ENCODE measurements at places on chromosomes 12 and 14.

- no peak for DNase-seq
Measured at GRCh38 chr12:66361703-66362102, 59.4 kb downstream of the HELB start.

DNA sequence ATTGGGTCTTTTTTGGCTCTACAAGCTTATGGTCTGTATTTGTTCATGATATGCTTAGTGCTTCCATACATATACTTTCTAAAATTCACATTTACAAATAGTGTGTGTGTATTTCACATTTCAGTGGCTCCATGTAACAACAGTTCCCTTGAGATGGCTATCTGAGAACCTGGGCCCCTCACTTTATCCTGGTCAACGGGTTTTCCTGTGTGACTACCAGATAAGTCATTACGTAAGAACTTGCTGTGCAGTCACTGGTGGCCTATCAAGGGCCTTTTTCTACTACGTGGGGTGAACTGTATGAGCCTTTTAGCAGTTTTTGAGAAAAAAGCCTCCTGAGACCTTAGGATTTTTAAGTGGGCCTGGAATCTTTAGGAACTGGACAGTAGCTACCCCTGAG, 454.1 kb downstream of the PCNX1 start:
- no peak for DNase-seq

DNA sequence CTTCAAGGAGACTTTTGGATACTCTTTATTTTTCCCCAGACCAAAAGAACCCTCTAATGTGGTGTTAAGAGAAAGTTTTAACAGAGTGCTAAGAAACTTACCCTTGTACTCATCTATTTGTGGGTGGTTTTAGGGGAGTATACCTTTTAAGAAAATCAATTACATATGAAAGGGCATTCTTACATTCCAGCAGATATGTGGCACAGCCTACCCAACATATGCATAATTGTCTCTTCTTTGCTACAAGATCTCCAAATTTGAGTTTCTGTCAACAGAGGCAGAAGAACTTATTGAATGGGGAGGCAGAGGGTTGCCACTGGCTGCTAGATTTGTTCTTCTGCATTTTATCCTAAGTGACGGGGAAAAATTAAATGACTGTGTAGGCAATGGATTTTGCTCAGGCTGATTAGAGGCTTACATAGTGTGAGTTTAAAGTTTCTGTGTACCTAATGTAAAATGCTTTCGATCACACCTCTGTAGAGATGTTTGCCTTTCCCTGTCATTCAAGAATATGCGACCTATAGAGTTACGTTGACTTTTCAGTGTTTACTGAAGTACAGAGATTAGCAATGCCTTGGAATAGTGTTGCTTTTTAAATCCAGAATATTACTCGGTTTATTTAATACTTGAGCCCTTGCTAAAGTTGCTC, 54.6 kb downstream of the PROX2 start:
- no peak for DNase-seq

DNA sequence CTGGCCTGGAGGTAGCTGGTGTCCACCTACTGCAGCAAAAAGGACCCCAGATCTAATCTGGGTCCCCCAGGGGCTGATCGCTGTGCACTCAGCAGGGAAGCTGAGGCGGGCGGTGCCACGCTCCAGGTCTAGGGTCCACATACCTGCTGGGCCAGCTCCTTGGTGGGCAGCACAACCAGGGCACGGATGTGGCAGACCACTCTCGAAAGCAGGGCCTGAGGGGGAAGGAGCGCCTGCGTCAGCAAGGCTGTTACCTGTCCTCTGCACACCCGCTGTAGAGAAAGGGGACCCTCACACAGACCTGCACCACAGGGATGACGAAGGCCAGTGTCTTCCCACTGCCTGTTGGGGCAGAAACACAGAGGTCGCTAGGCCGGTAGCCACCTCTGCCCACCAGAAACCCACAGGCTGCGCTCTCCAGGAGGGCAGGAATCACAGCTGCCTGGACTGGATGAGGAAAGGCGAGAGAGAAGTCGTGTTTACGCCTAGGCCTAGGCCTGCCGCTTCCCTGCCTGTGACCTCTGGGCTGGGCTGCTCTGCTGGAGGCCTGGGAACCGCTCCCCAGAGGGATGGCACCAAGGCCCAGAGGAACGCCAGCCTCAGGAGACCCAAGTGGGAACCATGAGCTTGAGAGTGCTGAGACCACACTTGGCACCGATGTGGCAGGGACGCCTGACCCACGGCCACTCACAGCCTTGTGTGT, 2.0 kb downstream of the DDX51 start:
- DNase-seq = no peak

GRCh38 chr12:124217508-124218242, 77.2 kb upstream of the RFLNA start:
- DNase-seq = no peak

GRCh38 chr14:53441789-53442188, 288.7 kb upstream of the DDHD1 start:
- DNase-seq = no peak

DNA sequence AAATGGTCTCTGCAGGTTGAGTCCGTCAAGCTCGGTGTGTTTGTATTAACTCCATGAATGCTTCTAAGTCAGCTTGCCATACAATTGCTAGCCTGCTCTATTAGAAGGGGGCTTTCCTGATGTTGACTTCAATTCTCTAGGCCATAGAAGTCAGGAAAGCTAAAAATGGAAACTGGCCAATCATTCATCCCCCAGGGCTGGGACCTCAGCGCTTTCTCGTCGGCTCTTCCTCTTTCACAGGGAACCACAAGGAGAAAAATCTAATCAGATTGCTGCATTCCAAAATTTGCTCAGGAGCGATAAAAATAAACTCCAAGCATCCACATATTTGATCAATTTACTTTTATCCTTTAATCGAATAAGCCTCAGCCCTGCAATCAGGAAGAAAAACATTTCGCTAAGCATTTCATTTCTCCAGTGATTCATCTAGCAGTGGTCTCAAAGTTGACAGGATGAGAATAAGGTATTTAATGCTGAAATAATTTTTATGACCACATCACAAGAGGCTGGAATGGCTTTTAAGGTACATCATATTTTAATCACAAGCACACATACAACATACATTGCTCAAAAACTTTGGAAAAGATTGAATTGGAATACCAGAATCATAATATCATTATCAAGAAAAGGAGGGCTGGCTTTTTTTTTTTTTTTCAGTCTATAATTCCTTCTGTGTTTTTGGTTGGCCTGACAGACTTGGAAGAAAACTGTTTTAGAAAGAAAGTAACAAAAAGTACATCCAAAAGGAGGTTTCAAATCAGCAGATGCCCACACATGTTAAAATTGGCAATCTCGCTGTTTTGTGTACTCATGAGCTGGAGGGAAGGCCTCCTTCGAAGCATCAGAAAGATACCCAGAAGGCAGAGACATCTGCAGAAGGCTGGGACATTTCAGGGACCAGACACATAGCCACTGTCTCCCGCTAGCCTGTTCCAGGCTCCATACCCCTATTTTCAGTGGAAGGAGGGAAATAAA, 316.3 kb downstream of the NUAK1 start:
- no peak for DNase-seq

- DNase-seq = no peak
Measured at GRCh38 chr14:25350021-25350420, 300.1 kb upstream of the STXBP6 start.

- DNase-seq = no peak
Measured at GRCh38 chr14:73764406-73765280, 50.5 kb upstream of the PNMA1 start.

Measured in stimulated activated CD4-positive, alpha-beta T cell treated with anti-CD3 and anti-CD28 coated beads, Interleukin-1b, Interleukin-23, amount 100 ng/mL, for 1 hour (primary cell).